ENCODE measurements at places on chromosomes 5 and 9. TPM values are rescaled to one million over a fixed set of nuclear protein-coding genes. Genes with fewer than 3 reads are reported as not detected.

NUP188 gene
- 42.3 TPM for total RNA-seq

N4BP3 gene
- total RNA-seq, result 1.1 TPM

CSF2 gene
- 0.32 TPM for total RNA-seq

RPS23 gene
- 5,486 TPM for total RNA-seq

PRXL2C gene
- 18.0 TPM for total RNA-seq

MPDZ gene
- 12.3 TPM for total RNA-seq

NXNL2 gene
- total RNA-seq, result 0.85 TPM

ZNF474 gene
- 0.19 TPM for total RNA-seq

TMOD1 gene
- 2.1 TPM for total RNA-seq

TRPM6 gene
- 1.9 TPM for total RNA-seq

CDX1 gene
- not detected for total RNA-seq

CDKN2A gene
- total RNA-seq, result not detected

WDR55 gene
- total RNA-seq, result 30.4 TPM

PPP3R2 gene
- not detected for total RNA-seq

GFRA3 gene
- total RNA-seq, result not detected

ANKRD18A gene
- 13.1 TPM for total RNA-seq

COL5A1 gene
- total RNA-seq, result 41.9 TPM

DIRAS2 gene
- 0.06 TPM for total RNA-seq

HNRNPAB gene
- total RNA-seq, result 317 TPM

CCL27 gene
- not detected for total RNA-seq

PCDHGA8 gene
- 0.06 TPM for total RNA-seq

LEAP2 gene
- 0.90 TPM for total RNA-seq

DMRT3 gene
- not detected for total RNA-seq

MYMK gene
- not detected for total RNA-seq

TTC23L gene
- not detected for total RNA-seq

EIF4EBP3 gene
- total RNA-seq, result 2.3 TPM

SLC34A1 gene
- not detected for total RNA-seq

PDCD1LG2 gene
- total RNA-seq, result 0.20 TPM

RNF183 gene
- not detected for total RNA-seq

TNFSF8 gene
- not detected for total RNA-seq

PCDHB13 gene
- 0.05 TPM for total RNA-seq

CNOT8 gene
- total RNA-seq, result 33.9 TPM

OR1N1 gene
- not detected for total RNA-seq

FAM13B gene
- total RNA-seq, result 12.1 TPM

OR1K1 gene
- not detected for total RNA-seq

PDE8B gene
- 1.4 TPM for total RNA-seq

AQP3 gene
- total RNA-seq, result 15.2 TPM

C5 gene
- 12.4 TPM for total RNA-seq

CXCL14 gene
- 0.24 TPM for total RNA-seq

DNAI1 gene
- total RNA-seq, result not detected

ST8SIA4 gene
- 0.20 TPM for total RNA-seq

ANKRD31 gene
- not detected for total RNA-seq

GPRIN1 gene
- total RNA-seq, result 9.1 TPM

BICD2 gene
- 29.3 TPM for total RNA-seq

S1PR3 gene
- total RNA-seq, result 76.2 TPM

SLIT3 gene
- total RNA-seq, result 13.2 TPM

KIF12 gene
- total RNA-seq, result 2.1 TPM

ZNF483 gene
- 0.45 TPM for total RNA-seq

PCDHGA6 gene
- total RNA-seq, result 0.24 TPM

LECT2 gene
- not detected for total RNA-seq

CD14 gene
- 3.4 TPM for total RNA-seq

ZNF300 gene
- 2.8 TPM for total RNA-seq

SAPCD2 gene
- total RNA-seq, result 23.9 TPM

SPATA31E1 gene
- total RNA-seq, result not detected

SFXN1 gene
- 91.3 TPM for total RNA-seq

PCSK1 gene
- 0.22 TPM for total RNA-seq

IQGAP2 gene
- total RNA-seq, result 1.8 TPM

SGTB gene
- total RNA-seq, result 6.9 TPM
